ENCODE measurements at places on chromosomes 5 and 9.

- no peak for DNase-seq
Observed at GRCh38 chr9:104417296-104417695, 86.8 kb upstream of the OR13F1 start.

DNA sequence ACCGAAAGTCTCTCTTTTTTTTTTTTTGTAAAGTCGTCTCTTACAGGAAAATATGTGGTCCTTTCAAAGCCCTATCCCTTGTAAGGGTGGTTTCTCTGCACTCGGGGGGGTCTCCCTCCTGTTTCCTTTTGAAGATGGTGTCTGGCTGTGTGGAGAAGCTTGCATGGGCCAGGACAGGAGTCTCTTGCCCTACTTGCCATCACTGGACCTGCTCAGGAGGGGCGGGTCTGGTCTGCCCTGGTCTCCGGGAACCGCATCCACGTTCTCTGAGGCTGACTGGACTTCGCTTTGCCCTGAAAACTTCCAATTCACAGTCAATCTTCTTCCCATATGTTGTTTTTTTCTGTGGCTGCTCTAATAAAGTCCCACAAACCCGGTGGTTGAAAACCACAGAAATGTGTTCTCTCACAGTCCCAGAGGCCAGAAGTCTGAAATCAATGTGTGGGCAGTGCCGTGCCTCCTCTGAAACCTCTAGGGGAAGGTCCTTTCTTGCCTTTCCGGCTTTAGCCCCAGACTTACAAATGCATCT, 92.9 kb upstream of the IER5L start:
- DNase-seq = no peak

GRCh38 chr9:27340961-27341511, 44.1 kb upstream of the EQTN start:
- no peak for DNase-seq

DNA sequence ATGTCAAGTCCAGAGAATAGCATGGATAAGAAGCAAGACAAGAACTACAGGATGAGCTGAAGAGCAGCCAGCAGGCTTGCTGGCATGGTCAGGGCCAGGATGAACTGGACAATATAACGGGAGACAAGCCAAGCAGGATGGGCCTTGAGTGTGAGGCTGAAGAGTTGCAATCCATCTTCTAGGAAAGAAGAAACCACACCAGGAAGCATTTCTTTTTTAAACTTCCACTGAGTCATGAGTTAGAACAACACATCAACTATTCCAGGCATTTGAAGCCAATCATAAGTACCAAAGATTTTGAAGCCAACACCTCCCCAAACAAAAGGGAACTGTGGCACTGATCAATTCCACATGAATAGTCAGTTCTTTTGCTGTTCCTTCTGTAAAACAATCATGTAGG, 27.3 kb downstream of the SLC31A2 start:
- DNase-seq = no peak

DNA sequence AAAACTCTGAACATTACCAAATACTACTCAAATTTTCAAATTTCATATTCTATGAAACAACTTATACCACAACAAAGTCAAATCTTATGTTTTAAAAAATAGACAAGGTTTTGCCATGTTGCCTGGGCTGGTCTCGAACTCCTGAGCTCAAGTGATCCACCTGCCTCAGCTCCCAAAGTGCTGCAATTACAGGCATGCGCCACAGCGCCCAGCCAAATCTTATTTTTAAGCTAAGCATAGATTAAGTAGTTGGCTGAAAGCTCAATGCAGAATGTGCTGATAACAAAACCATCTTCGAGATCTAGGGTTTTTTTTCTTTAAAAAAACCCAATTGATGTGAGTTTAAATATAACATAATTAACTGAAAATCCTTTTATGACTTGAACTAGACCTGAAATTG, 6.4 kb downstream of the LMBRD2 start:
- no peak for DNase-seq

GRCh38 chr9:108684288-108685025, 171.3 kb downstream of the ACTL7B start:
- DNase-seq = no peak

- no peak for DNase-seq
Observed at GRCh38 chr5:149006426-149006825, 56.4 kb downstream of the SH3TC2 start.

DNA sequence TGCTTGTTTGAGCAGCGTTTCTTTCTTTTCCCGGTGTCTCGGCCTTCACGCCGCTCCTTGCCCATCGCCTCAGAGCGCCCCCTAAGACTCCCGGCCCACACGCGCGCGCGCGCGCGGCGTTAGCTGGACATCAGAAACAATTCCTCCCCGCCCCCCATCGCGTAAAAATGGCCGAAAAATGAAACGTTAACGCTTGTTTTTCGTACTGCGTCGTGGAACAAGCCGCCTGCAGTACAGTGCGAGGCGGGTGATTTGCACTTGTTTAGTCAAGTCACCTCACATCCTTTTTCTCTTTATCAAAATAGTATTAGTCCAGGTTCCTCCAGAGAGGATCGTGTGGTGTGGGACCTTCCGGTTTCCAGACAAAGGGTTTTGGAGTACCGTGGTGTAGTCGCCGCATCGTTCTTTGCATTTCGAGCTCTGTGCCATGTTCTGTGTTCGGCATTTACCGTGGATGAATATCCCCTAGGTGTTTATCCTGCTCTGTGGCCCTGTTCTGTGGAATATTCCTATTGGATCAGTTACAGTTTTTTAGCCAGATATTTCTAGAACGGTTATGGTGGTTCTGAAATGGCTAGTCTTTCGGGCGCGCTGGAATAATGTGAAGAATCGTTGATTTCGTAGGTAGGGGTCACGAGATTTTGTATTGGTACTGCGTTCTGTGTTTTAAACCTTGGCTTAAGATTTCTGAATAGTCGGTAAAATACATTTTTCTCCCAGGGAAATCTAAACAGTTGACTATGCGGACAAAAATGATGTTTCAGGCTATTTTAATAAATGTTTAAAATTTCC, 1.0 kb downstream of the MATR3 start:
- peak; percentile 17 for DNase-seq

DNA sequence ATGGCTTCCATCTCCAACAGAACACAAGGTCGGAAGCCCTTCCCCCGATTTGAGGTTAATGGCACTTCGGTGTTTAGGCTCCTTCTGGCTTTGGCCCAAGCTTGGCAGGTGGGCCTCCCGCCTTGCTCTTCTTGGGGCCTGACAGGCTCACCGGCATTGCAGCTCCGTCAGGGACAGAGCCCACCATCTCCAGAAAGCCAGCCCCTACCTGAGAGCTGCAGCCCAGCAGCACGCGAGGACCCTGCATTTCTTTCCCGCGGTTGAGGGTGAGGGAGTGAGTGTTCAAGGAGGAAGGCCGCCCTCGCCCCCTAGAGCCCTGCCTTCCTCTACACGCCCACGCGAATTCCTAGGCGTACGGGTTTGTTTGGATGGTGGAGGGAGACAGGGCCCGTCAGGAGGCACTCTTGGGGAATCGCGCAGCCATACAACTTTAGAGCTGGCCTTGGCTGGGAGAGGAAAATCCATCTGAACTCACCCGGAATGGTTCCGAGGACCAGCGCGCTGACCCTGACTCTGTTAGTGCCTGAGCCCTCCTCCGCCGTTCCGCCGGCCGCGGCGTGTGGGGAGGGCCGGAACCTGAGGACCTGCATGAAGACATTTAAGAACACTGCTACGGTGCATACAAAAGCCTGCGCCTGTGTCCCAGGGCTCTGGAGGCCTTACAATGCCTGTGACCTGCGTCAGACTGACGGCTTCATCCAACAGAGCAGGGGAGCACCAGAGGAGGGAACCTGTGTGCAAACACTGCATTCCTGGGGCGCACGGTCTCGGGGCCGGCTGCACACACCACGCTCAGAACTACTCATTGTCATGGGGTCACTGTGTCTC, 73.8 kb downstream of the MRPL36 start:
- no peak for DNase-seq

DNA sequence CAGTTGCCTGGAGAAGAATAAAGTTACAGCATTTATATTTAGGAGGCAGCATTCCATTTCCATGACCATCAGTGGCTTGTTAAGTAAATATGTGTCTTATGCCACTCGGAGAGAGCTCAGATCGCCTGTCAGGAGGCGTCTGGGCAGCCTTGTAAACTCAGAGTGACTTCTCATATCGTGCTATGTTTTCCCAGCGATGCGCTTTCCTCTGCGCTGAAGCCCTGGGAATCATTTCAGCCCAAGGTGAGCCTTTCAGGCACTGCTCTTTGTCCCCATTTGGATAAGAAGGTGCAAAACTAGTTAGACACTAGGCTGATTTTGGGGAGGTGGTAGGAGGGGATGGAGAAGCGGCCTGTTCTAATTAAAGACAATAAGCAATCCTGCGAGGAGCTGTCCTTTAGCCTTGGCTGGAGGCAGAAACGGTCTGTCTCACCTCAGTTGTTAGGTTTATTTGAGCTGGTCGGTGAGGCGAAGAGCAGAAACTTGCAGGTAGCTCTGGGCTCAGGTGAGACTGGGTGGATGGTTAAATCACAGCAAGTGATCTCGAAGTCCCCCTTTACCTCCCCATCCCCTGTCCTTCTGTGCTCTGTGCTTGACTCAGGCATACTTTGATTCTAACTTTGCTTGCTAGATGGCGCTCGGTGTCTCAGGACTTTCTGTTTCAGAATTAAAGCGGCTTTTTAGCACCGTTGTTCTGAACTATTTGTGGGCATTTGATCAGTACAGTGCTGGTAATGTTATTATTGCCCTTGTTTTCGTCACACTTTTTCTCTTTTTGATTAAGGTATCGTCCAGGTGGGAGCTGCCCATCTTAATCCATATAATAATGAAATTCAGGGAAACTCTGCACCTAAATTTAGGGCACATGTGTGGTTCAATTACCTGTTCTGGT, 24.6 kb downstream of the NR2F1 start:
- no peak for DNase-seq

DNA sequence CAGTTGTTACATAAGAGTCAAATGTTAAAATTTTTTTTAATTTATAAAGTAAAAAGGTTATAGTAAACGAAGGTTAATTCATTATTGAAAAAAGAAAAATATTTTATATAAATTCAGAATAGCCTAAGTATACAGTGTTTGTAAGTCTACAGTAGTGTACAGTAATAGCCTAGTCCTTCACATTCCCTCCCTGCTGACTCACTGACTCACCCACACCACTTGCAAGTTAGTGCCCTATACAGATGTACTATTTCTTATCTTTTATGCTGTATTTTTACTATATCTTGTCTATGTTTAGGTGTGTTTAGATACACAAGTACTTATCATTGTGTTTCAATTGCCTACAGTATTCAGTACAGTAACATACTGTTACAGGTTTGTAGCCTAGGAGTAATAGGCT, 57.6 kb downstream of the MAMDC2 start:
- no peak for DNase-seq

DNA sequence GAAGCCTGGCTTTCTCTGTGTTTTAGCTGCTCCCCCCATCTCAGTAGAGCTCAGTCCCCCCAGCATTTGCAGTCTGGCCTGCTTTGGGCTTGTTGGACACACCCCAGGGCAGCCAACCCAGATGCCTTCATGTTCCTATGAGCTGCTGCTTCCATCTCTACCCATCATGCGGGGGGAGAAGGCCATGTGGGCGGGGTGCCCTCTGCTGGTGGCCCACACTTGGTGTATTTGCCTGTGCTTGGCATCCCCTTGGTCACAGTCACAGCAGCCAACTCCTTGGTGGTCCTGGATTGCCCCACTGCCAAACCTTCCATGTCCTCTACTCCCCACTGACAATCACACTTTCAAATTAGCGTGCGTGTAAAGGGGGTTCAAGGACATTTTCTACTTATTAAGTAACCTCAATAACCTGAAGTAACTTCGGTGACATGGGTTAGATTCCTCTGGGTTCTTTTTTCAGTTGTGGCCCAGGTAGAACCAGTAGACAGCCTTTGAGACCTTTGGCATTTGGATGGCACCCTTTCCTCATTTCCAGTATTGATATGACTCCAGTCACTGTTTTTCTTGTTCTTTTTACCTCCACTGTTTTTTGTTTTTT, 42.8 kb downstream of the SNX30 start:
- no peak for DNase-seq

- DNase-seq = no peak
Observed at GRCh38 chr9:38154501-38155421, 85.7 kb upstream of the SHB start.

DNA sequence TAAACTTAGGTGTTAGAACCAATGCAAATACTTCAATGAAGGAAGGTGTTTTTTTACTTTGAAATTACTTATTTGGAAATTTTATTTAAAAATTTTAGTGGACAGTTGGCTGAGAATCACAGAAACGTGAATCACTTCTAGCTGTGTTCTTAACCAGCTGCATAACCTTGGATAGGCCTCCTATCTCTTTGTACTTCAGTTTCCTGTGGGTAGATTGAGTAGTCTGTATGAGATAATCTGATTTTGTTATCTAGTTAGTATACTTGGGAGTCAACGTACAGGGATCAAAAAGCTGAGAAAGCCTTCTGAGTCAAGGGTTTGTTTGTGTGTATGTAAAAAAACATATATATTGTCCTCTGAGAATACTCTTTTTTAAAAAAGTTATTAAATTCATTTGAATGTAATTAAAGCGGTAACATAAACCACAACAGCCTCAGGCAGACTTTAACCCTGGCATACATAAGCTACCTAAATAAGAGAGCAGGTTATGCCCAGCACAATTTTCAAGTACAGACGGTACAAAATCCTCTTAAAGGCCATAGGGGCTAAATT, 38.1 kb upstream of the ZCCHC7 start:
- no peak for DNase-seq

DNA sequence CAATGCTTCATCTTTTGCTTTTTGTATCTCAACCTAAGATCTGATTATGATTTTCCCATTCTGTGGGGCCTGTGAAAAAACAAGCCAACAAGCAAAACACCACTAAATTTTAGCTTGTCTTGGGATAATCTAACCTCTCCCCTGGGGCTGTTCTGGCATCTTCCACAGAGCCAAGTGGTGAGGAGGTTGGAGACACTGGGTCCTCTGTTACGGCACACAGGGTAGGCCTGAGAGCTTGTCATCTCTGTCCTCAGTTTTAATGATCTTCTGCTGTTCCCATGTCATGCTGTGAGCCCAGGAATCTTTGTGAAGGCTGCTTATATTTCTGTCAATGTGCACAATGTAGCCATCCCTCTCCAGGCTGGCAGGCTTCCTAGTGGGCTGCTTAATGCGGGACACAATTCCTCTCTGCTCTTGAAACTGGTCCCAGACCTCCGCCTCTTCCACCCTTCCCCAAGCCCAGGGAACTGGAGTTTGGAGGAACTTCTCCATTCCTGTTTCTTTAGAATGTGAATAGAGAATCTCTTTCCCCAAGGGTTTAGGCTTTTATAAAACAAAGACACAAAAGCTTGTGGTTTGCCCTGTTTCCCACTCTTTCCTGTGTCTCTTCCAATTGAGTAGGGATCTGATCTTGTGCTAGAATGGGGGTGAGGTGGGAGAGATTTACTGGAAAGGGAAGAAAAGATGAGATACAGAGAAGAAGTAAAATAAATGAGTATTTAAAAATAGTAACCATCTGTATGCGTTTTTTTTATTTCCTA, 30.9 kb upstream of the SEMA6A start:
- no peak for DNase-seq

GRCh38 chr5:111697881-111698757, 58.9 kb downstream of the NREP start:
- DNase-seq = no peak

DNA sequence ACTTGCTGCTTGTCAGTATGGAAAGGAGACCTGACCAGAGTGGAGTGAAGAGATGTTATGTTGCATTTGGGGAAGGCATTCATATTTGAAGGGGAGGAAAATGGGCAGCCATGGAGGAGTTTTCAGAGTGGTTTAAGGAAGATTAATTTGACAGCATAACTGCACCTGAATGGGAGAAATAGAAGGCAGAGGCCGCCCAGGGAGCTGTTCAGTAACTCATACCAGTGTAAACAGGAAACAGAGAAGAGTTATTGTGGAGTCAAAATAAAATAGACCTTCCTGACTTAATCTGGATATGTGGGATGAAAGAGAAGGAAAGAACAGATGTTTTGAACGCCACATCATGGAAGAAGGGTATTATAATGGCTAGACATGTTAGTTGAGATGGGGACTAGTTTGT, 13.4 kb downstream of the SLC44A1 start:
- no peak for DNase-seq
